ENCODE measurements at places on chromosomes 13 and 19.

DNA sequence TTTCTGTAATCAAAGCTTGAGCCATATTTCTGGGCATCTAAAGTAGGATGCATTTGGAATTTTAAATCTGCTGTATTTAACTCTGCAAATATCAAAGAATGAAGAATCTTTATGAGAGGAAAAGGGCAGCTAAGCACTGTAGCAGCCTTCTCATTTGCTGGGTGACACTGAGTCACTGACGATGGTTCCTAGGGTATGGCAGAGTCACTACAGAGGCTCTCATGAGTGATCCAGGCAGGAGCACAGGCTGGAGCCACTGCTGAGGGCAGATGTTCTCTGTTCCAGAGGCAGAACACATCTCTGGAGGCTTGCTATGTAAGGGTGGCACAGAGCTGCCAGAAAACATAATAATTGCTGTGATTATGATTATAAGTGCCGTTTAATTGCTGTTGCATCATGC lies 340.7 kb upstream of the HTR2A start:
- no peak for DNase-seq

DNA sequence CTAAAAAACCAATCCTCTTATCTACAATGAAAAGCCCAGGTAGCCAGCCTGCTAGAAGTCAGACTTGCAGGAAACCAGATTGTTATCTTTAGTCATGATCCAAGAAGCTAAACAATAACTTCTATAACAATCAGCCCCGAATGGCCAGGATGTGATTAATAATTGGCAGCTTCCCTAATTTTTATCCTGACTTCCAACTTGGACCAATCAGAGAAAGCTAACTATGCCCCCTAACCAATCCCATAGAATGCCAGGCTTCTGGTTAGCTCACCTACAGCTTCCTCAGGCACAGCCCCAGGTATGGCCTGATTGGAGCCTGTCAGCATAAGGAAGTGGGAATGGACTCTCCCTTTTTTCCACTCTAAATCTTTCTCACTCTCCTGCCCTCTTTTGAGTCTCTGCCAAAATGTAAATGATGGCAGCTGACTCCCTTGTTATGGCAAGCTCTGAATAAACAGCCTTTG lies 394.9 kb downstream of the DLEU7 start:
- DNase-seq, result no peak

- DNase-seq, result no peak
These were observed 32.2 kb downstream of the TMEM161A start for GRCh38 chr19:19106056-19106551.

GRCh38 chr13:55440465-55441085 lies 1700.1 kb upstream of the PRR20A start:
- no peak for DNase-seq

DNA sequence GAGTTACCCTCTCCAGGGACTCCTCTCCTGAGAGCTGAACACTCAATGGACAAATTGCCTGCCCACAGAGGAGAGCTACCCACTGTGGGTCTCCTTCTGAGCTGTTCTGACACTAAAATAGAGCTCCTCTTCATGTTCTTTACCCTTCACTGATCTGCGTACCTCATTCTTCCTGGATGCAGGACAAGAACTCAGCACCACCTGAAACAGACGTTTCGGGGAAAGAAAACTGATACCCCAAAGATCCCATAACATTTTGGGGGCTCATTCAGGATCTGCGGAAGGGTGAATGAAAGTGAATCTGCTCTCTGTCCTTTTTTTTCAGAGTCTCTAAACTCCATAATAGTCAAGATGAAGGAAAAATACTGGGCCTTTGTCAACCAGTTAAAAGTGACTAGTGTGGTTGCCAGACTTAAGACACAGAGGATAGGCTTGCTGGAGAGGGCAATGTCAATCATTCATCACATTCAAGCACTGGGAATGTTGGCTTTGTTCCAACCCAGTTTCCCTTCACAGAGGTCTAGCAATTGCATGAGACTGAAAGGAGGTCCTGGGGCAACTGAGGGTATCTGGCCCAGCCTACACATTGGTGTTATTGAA lies 136.7 kb upstream of the SLITRK6 start:
- DNase-seq, result no peak

- no peak for DNase-seq
These were observed 362.3 kb downstream of the COG6 start for GRCh38 chr13:40017662-40018262.

DNA sequence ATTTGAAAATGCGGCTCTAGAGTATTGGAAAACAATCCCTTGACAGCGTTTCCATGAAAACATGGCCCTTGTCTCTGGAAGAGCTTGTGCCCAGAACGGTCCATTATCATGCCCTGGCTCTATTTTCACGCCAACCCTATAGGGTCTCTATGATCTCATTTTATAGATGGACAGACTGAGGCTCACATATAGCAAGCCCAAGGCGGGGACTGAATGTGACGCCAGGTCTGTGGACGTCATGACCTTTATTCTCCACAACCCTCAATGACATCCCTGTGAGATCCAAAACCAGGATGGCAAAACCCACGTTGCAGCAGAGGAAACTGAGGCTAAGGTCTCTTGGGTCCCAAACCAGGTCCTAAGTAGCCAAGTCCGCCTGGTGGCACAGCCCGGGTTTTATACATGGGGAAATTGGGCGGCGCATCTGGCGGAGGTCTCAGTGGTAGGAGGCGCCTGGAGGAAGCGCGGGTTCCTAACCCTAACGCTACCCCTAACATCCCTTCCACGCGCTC lies 425 bp upstream of the COLGALT1 start:
- no peak for DNase-seq

GRCh38 chr13:108958013-108958376 lies 328.6 kb downstream of the MYO16 start:
- DNase-seq, result no peak

GRCh38 chr19:7722231-7722651 lies 9.7 kb downstream of the CLEC4G start:
- DNase-seq, result no peak

DNA sequence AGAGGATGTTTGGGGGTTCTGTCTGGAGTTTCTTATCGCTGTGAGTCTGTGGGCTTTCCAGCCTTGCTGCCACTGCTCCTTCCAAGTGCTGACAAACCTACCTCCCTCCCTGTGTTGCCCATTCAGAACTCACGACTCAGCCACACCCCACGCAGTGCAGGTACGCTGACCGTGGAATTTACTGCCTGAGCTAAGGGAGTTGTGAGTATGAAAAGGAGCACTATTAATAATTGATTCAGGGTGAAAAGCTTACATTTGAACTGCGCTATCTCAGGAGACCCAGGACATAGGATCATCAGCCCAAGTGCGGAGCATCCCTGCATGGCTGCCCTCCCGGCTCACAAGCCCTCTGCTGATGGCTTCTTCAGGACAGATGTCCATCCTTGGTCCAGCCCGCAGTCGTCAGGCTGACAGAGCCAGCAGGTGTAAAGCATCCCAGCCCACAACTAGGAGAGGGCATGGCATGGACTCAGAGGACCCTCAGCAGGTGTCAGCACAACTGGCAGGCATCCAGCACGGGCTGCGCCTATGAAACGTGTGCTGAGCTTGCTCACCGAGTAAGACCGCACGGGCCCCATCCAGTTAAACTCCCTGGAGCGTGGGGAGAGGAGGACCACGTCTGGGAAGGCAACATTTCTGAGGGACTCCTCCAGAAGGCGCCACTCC lies 244.0 kb downstream of the COL4A1 start:
- DNase-seq, result no peak

DNA sequence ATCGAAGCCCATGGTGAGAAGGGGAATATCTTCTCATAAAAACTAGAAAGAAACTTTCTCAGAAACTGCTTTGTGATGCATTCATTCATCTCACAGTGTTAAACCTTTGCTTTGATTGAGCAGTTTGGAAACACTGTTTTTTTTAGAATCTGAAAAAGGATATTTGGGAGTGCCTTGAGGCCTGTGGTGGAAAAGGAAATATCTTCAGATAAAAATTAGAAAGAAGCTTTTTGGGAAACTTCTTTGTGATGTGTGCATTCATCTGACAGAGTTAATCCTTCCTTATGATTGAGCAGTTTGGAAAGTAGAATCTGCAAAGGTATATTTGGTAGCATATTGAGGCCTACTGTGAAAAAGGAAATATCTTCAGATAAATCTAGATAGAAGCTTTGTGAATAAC lies 1594.9 kb downstream of the UQCRFS1 start:
- DNase-seq, result no peak

DNA sequence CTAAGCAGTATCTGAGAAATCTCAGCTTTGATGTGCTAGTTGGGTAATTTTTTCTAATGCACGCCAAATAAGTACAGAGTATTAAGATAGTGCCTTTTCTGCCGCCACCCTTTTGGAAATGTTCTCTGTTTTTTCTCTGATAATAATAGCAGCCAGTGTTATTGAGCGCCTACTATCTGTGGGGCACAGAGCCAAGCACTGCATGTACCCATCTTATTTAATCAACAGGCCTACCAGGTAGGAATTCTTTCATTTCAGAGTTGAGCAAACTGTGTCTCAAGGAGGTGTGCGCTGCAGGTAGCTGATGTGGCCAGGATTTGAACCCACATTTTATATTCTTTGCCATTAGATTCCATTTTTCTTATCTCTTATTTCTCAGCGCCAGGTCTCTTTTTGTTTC lies 1.4 kb downstream of the EPN1 start:
- DNase-seq, result no peak

- DNase-seq, result no peak
These were observed 13.4 kb upstream of the SLC44A2 start for GRCh38 chr19:10611907-10612306.

GRCh38 chr19:4967738-4968461 lies 1.0 kb upstream of the KDM4B start:
- DNase-seq, result no peak

DNA sequence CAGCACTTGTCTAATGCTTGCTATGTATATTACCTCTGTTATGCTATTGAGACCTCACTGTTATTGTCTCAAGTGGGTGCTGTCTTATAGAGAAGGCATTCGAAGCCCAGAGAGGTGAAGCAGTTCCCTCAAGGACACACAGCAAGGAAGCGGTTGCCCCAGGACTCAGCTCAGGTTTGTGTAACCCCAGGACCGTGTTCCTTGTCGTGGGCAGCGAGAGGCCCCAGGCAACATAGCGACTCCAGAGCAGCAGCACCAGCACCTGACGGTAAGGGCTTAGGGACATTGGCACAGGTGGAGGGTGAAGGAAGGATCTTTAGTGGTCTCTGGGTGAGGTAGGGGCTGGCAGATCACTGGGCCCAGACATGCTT lies 2.4 kb downstream of the KLK15 start:
- no peak for DNase-seq

GRCh38 chr19:45591004-45591637 lies 6.5 kb upstream of the OPA3 start:
- no peak for DNase-seq

- DNase-seq, result no peak
These were observed 72.9 kb upstream of the NPAS1 start for GRCh38 chr19:46946611-46947238.

GRCh38 chr19:17160908-17161307 lies 54.2 kb upstream of the USE1 start:
- DNase-seq, result no peak

GRCh38 chr19:51468545-51468920 lies 9.8 kb upstream of the CEACAM18 start:
- DNase-seq, result no peak

DNA sequence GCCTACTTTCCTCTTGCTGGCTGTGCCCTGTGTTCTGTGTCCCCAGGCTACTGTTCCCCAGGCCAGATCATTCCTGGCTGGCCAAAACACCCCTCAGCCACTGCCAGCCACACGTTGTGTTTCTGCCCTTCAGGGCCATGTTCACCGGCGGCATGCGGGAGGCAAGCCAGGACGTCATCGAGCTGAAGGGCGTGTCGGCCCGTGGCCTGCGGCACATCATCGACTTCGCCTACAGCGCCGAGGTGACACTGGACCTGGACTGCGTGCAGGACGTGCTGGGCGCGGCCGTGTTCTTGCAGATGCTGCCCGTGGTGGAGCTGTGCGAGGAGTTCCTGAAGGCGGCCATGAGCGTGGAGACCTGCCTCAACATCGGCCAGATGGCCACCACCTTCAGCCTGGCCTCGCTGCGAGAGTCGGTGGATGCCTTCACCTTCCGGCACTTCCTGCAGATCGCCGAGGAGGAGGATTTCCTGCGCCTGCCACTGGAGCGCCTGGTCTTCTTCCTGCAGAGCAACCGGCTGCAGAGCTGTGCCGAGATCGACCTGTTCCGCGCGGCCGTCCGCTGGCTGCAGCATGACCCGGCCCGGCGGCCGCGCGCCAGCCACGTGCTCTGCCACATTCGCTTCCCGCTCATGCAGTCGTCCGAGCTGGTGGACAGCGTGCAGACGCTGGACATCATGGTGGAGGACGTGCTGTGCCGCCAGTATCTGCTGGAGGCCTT lies 15.8 kb upstream of the CRTC1 start:
- no peak for DNase-seq

- no peak for DNase-seq
These were observed 15.0 kb upstream of the NAXD start for GRCh38 chr13:110600261-110600819.

GRCh38 chr19:2982983-2983350 lies 5.6 kb downstream of the TLE6 start:
- DNase-seq, result no peak

DNA sequence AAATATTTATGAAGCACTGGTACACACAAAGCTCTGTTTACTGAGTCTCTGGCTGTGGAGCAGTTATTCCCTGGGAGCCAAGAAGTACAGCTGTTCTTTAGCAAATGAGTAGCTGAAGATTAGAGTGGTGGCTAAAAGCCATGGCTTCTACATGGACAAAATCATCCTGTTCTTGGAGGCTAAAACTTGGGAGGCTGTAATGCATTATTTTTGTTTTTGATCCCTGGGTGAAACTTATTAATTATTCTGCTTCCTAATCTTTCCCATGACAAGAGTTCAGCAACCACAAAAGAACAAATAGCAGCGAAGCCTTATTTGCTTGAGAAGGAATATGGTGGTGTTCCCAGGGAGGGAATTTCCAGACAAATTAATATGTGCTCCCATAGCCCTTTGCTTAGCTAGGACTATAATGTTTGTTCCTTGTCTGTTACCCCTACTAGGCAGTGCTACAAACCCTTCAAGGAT lies 109.5 kb downstream of the DCT start:
- no peak for DNase-seq

GRCh38 chr13:39149896-39150295 lies 111.6 kb downstream of the NHLRC3 start:
- DNase-seq, result no peak

DNA sequence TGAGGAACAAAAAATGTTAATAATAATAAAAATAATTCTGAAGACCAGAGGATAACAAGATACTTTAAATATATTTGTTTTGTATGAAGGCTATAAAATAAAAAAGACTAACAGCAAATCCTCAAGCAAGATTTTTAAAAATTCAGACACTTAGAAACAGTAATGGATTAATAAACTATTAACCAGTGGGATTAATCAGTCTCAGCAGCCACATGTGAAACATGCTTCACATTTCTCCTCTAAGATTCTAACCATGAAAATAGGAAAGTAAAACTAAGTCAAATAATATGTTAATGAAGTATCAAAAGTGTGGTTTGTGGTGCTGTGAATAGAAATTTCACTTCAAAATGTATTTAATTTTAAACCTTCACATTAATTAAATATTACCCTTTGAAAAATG lies 57.4 kb downstream of the KCNRG start:
- DNase-seq, result no peak

Data from stimulated activated effector memory CD8-positive, alpha-beta T cell treated with anti-CD3 and anti-CD28 coated beads, Interleukin-12 subunit alpha, Interleukin-12 subunit beta, amount 100 ng/mL, for 72 hours (primary cell).